ENCODE measurements at places on chromosomes 7 and 10.
A peak's percentile ranks its signal among the peaks of the same experiment; 100 is the strongest.

GRCh38 chr7:131111081-131111576 lies 216.5 kb upstream of the MKLN1 start:
- DNase-seq: no peak

GRCh38 chr7:36198854-36199266 lies 45.8 kb downstream of the EEPD1 start:
- no peak for DNase-seq

DNA sequence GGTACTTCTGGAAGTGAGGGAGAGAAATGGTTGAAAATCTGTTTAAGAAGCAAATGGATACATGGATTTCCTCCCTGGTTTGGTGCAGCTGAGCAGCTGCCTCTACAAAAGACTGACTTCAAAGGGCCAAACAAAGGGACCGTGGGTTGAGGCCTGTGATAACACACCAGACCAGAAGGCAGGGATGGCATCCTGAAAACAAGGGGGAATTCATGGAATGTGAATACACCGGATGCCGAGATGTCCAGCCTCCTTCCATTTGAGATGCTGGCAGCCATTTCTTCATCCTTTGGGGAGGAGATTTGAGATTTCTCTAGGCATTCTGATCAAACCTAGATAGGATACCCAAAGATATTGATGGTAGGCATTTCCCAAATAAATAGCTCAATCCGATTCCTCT lies 36.9 kb downstream of the TAF3 start:
- peak; percentile 48 for DNase-seq

DNA sequence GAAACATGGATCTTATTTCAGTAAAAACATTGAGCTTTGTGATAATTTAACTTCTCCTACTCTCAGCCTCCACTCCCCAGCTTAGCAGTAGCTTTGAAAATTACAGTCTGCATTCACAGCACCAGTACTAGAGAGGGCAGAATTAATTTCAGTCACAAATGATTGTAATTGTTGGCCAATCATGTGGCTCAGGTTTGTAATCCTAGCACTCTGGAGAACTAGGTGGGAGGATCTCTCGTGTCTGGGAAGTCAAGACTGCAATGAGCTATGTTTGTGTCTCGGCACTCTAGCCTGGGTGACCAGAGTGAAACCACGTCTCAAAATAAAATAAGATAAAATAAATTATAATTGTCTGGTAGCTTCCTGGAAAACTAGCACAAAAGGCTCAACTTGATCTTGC lies 620.9 kb downstream of the TNS3 start:
- no peak for DNase-seq

DNA sequence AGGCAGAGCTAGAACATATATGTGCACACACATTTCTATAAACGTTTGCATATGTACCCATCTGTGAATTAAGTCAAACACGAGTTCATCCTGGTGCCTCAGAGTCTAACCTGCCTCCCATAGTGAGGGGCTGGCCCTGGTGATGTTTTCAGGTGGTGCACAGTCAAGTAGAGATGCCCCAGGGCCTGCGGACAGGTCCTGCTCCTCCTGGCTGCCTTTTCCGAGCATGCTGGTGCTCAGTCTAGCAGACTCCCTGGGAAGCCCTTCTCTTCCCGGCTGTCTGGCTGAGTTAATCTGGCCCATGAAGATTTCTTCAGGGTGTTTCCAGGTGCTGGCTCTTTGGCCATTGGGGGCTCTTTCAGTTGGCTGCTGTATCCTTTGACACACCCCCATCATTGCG lies 14.3 kb downstream of the ADCY1 start:
- no peak for DNase-seq

Data from endothelial cell (in vitro differentiated cells).